Stimulated activated CD4-positive, alpha-beta T cell treated with anti-CD3 and anti-CD28 coated beads, Interleukin-2, amount 100 ng/mL, for 24 hours (primary cell): ENCODE measurements at places on chromosomes 1 and 21.

GRCh38 chr1:32946413-32946812, 18.2 kb downstream of the RNF19B start:
- no peak for DNase-seq

DNA sequence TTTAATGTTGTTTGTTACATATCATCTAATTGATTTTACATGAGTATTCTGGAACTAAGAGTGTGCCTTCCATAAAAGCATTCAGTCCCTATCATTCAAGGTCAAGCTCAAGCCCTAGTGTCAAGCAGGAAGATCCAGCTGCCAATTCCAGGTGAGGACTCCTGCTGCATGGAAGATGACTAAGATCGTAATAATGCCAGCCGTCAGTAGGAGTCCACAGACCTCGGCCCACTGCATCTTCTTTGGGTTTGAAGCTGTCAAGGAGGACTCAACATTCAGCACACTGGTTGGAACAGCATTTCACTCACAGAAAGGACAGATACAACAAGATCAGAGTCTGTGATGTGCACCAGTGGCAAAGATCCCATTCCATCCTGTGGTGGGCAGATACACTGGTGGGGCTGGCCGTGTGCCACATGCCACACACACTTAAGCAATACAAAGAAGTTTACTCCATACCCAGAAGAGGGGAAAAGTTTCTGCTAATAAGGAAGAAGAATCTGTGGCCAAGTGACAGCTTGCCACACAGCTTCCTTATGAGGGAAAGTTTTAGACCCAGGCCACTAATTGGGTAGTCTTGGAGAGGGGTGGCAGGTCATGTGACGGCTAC, 160.4 kb downstream of the PIK3R3 start:
- DNase-seq = no peak

GRCh38 chr21:27225151-27225550, 258.3 kb upstream of the ADAMTS5 start:
- no peak for DNase-seq

DNA sequence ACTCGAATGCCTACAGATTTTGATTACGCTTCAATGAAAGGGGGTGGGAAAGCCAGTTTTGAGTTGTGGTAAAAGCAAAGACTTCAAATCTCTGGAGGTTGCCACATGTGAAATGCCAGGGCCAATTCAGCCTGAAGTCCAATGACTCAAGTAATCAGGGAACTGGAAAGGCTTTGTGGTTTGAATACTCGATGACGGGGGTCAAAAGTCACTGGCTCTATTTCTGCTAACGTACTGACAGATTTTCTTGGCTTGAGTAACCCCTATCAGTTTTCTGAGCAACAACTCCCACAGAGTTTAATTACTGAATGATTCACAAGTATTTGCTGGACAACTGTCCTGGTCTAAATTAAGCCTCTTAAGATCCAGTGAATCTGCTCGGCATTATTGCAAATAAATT, 152.2 kb downstream of the SIPA1L2 start:
- DNase-seq = no peak

GRCh38 chr21:44931501-44932407, 8.1 kb upstream of the SLX9 start:
- no peak for DNase-seq
